Endothelial cell of coronary artery (primary cell): ENCODE measurements at places on chromosomes 2 and 18. TPM values are rescaled to one million over a fixed set of nuclear protein-coding genes. Genes with fewer than 3 reads are reported as not detected.

Gene CACNB4
- 0.18 and 0.28 TPM in 2 replicates for total RNA-seq

Gene MAP3K19
- total RNA-seq: not detected in 2 replicates

Gene PLGLB2
- 0.72 and 1.3 TPM in 2 replicates for total RNA-seq

Gene ADAM23
- 17.4 and 18.4 TPM in 2 replicates for total RNA-seq

Gene SPDYA
- total RNA-seq: 0.81 and 1.3 TPM in 2 replicates

Gene FABP1
- total RNA-seq: not detected in 2 replicates

Gene COL3A1
- 0.99 and 245 TPM in 2 replicates for total RNA-seq

Gene UCN
- total RNA-seq: 0.09 and 0.19 TPM in 2 replicates

Gene ZNF519
- total RNA-seq: 3.3 TPM in 2 replicates

Gene CD302
- 3.3 and 6.2 TPM in 2 replicates for total RNA-seq

Gene UGT1A9
- not detected in 2 replicates for total RNA-seq

Gene MALL
- total RNA-seq: 21.3 and 37.5 TPM in 2 replicates

Gene NRBP1
- total RNA-seq: 107 and 112 TPM in 2 replicates

Gene POTEE
- 0.09 and 0.19 TPM in 2 replicates for total RNA-seq

Gene TRIP12
- 290 and 370 TPM in 2 replicates for total RNA-seq

Gene CFAP53
- 0.18 and 0.28 TPM in 2 replicates for total RNA-seq

Gene C2orf66
- 0.09 TPM in 2 replicates for total RNA-seq

Gene ZNF397
- total RNA-seq: 3.3 and 7.9 TPM in 2 replicates

Gene DCC
- total RNA-seq: under 0.01 TPM in 1 of 2 replicates, not detected in the other

Gene TUBA4B
- not detected in 2 replicates for total RNA-seq

Gene DTNA
- 1.5 and 2.1 TPM in 2 replicates for total RNA-seq

Gene SLC20A1
- total RNA-seq: 69.8 and 85.7 TPM in 2 replicates

Gene RFX8
- 0.28 and 0.81 TPM in 2 replicates for total RNA-seq
